Mucosa of descending colon (tissue), 3 donors: ENCODE measurements at places on chromosomes 12 and 14.

- no peak for DNase-seq
Observed at GRCh38 chr12:31298922-31299321, 27.0 kb downstream of the SINHCAF start.

GRCh38 chr12:38954238-38954873 is 49.0 kb upstream of the CPNE8 start:
- peak; percentile 13 for DNase-seq

GRCh38 chr12:77314378-77315052 is 249.1 kb upstream of the E2F7 start:
- no peak for DNase-seq

- DNase-seq, result no peak
Observed at GRCh38 chr14:22764382-22764781, 2.1 kb upstream of the OXA1L start.

DNA sequence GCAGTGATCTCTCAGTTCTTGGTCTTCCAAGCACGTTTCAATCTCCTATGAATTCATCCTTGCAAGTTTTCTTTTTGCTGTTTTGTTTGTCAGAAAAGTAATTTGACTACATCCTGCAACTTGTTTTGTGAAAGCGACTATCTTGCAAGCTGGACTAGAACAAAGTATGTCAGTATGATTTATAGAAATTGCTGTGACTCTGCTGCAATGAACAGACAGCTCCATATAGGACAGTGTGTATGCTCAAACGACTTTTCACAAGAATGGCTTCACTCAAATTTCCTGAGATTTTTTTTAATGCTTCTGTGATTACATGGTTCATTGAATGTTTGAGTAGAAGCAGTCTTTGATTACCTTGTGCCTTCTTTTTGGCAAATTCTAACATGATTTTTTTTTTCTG is 123.5 kb upstream of the TRHDE start:
- DNase-seq, result no peak

DNA sequence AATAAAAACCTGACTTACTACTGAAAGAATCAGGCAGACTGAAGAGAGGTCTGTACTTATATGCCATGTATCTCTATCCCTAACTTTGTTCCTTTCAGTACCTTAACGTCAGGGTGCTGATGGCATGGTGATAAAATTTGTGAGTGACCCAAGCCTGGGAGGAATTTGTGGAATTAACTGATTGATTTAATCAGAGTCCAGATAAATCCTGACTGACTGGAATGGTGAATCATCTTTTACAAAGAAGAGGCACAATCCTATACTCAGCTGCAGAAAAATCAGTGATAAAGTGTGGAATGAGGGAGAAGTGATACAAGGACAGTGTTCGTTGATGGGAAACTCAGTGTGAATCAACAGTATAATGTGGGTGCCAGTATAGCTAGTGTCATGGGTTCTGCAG is 3.7 kb downstream of the TDG start:
- DNase-seq, result no peak

DNA sequence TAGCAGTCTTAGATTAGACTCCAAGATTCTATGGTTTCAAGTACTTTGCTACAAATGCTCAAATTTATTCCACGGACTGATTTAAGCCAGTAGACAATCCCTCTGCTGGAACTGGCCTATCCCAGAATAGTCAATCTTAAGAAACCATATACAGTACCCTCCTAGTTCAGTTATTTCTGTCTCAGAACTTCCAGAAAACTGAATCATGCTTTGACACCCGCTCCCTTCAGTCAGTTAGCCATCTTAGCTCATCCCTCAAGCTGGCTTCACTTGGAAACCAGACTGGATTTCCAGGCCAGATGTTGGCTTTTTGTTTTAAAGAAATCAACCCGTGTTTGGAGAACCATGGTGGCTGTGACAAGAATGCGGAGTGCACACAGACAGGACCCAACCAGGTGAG is 125.5 kb downstream of the NT5DC3 start:
- DNase-seq, result no peak

DNA sequence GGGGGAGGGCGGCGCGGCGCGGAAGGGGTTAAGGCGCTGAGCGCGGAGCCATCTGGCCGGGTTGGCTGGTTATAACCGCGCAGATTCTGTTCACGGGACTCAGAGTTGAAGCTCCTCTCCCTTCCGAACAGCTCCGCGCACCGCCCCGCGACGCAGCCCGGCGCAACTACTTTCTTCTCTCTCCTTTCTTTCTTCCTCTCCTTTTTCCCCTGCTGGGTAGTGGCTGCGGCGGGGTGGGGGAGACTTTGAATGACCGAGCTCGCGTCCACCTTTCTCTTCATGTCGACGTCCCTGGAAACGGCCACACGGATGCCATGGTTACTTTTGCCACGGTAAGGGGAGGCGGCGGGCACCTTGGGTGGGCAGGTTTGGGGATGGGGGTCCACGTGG is at the start of gene NTF3:
Gene NTF3 (plus strand): TSS at position 98 of the 390 bp plus-strand sequence. CDS start 217 bp downstream, at position 315.
- no peak for DNase-seq

DNA sequence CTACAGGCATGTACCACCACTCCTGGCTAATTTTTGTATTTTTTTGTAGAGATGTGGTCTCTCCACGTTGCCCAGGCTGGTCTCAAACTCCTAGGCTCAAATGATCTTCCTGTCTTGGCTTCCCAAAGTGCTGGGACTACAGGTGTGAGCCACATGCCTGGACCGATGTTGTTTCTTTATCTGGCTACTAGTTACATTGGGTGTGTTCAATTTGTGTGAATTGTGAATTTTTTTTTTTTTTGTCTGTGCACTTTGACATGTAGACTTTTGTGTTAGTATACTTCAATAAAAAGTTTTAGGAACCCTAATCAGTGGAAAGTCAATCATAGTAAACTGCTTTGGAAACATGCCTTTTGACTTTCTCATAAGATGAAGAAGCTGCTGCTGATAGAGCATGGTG is 24.0 kb upstream of the SLC17A8 start:
- DNase-seq, result no peak

GRCh38 chr12:70709022-70709421 is 71.8 kb upstream of the PTPRB start:
- DNase-seq, result no peak

GRCh38 chr12:107594995-107595394 is 90.6 kb upstream of the PWP1 start:
- DNase-seq, result no peak

DNA sequence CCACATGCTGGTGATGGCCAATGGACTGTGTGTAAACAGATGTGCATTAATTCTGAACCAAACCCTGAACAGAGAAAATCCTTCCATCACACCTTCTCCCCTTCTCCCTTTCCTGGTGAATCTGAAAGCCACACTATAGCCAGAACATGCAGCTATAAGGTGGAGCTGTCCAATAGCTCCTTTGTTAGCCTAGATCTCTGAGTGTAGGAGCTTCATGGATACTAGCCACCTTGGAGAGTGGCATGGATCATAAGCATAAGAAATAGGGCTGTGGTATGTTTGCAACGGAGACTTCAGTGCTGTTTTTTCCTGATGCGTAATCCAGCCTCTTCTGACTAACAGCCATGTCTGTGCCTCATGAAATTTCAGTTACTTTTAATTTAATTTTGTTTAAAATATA is 364.5 kb downstream of the BTG1 start:
- DNase-seq, result no peak

DNA sequence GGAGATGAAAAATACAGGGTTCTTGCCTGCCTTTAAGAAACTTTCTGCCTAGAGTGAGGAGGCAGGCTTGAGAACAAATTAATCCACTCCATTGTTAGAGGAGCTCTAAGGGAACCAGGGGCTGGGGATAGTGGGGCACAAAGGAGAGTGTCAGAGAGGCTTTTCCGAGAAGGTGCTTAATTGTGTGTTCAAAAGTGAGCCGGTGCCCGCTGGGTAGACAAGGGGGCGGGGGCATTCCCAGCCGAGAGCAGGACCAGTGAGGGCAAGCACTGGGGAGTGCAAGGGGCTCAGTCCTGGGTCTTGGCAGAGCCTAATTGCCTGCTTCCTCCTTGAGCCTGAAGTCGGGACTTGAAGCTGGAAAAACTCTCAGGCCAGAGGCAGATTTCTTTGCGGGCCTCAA is 377.4 kb downstream of the ETNK1 start:
- DNase-seq, result no peak

- no peak for DNase-seq
Observed at GRCh38 chr12:6090803-6091202, 33.7 kb downstream of the VWF start.

DNA sequence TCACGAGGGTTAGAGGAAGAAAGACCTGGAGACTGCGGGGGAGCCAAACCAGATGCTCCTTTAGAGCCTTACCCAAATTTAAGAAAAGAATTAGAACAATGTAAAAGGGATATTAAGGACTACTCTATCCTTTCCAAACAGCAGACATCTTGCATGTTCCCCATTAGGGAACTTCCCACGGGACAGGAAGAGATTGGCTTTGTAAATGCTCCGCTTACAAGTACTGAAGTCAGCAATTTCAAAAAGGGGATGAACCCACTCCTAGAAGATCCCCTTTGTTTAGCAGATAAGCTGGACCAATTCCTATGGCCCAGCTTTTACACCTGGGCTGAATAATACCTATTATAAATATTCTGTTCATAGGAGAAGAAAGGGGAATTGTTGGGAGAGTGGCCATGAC is 74.2 kb downstream of the APOBEC1 start:
- no peak for DNase-seq

GRCh38 chr12:29533815-29534489 is 36.5 kb upstream of the OVCH1 start:
- DNase-seq, result no peak

DNA sequence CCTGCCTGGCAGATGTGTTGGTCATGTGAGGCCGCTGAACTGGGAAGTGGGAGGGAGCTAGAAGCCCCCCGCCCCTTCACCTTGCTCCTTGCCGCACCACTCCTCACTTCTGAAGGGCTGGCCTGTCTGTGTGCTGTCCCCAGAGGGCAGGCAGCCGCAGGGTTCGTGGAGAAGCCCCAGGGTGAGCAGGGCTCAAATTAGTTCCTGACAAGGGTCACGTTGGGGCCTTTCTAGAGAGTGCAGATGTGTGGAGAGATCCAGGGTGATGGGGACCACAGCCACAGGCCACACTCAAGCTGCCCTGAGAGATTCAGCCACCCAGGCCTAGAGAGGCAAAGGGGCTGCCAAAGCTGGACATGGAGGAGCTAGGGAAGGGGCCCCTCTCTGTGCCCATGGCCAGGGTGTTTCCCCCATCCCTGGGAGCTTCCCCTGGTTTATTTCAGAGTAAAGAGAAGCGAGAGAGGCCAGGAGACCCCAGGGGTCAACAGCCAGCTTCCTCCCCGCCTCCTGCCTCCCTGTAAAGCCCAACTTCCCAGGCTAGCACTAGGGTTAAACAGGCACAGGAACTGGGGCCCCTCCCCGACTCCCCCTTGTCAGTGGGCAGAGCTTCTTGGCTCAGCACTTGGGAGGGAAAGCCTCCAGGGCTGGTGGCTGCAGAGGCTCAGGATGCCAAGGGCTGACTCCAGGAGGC is 16.2 kb downstream of the SLC25A29 start:
- no peak for DNase-seq

- DNase-seq, result peak; percentile 36
Observed at GRCh38 chr14:54776361-54777001, 126.1 kb downstream of the GCH1 start.

DNA sequence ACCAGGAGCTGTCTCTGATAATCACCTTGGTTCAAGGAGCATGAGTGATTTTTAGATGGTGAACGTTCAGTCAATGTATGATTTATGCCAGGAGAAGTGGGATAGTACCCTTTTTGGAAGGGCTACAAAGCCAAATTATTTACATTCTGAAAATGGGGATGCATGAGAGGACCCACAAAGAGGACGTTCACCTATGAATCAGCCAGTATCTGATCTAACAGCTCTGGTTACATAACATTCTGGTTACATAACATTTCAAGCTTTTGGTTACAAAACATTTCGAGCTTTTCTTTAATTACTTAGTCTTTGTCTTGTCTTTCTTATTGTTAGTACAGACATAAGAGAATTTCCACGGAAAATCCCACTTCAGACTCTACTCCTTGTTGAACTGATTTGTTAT is 68.8 kb downstream of the SLCO1A2 start:
- DNase-seq, result no peak

GRCh38 chr14:103107941-103108748 is 13.6 kb downstream of the EXOC3L4 start:
- DNase-seq, result no peak

DNA sequence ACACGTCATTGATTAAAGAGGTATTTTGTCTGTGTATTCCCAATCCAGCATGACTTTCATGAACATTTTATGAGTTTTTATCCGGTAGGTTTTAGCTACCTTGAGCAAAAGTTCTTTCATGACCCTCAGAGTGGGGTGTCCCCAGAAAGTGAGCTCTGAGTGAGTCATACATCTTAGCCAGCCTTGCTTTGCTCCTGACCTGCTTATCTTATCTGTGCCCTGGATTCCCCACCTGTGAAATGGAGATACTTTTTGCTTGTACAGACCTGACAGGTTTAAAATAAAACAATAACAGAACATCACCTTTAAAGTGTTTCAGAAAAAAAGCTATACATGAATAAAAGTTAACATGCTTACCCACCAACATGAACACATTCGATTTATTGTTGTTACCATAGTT is 202.8 kb upstream of the SOX5 start:
- no peak for DNase-seq

GRCh38 chr14:61864329-61864898 is 102.2 kb downstream of the SNAPC1 start:
- DNase-seq, result no peak

GRCh38 chr14:95876761-95877538 is at the start of gene TUNAR:
TSS of gene TUNAR (plus strand) at chr14:95876832.
- DNase-seq, result no peak

GRCh38 chr12:113041560-113041959 is 15.0 kb upstream of the DTX1 start:
- DNase-seq, result no peak

DNA sequence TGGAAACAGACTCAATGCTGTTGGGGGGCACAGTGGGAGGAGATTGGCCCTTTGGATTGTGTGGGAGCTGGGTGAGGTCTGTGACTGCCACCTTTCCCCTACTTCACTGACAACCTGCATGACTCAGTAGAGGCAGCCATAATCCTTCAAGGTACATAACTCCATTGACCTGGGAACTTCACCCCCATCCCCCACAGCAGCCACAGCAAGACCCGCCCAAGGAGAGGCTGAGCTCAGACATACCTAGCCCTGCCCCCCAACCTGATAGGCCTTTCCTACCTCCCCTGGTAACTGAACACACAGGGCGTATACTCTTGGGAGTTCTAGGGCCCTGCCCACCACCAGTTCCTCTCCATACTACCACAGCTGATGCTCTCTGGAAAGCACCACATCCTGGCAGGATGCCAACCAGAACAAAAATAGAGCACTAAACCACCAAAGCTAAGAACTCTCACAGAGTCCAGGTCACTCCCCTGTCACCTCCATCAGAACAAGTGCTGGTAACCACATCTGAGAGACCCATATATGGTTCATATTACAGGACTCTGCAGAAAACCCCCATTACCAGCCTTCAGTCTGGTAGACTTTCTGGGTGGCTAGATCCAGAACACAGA is 703.9 kb downstream of the FSCB start:
- DNase-seq, result no peak

- DNase-seq, result no peak
Observed at GRCh38 chr12:13348464-13348863, 151.9 kb downstream of the EMP1 start.
